Adipocyte (in vitro differentiated cells): ENCODE measurements at places on chromosomes 13 and 19.

GRCh38 chr19:23071147-23071511 lies 45.7 kb upstream of the ZNF730 start:
- DNase-seq, result peak; percentile 11

- peak; percentile 26 for DNase-seq
These were observed 26.3 kb downstream of the BCAT2 start for GRCh38 chr19:48784527-48784926.

GRCh38 chr19:1521636-1522035 lies 2.2 kb upstream of the PLK5 start:
- DNase-seq, result no peak

DNA sequence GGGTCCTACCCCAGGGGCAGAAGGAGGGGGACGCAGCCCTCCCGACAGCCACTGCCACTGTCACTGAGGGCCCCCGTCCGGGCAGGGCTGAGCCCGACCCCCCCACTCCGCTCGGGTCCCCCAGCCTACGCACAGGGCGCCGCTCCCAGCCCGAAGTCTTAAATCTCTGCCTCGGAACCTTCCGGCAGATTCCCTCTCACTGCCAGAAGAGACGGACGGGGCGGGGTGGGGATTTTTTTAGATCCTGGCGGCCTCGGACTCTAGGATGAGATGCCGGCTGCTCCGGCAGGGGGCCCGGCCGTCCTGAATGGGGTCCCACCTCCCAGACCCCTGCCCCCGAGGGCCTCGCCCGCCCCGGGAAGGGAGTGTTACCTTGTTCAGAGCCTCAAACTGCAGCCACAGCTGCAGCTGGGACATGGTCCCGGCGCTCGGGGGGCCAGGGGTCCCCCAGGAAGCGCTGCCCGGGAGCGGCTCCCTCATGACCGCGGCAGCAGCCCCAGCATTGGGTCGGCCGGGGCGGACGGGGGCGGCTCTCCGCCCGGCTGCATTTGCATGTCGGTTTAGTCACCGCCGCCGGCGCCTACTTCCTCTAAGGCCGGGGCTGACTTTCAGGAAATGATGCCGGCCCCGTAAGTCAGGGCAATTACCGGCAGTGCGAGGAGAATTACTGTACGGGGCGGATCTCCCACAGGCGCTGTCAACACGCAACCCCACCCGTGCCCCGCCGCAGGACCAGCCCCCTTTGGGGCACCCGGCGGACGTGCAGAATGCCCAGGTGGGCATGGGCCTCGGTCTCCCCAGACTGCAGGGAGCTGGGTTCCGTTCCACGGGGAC lies 28.1 kb downstream of the GPX4 start:
- peak; percentile 93 for DNase-seq

DNA sequence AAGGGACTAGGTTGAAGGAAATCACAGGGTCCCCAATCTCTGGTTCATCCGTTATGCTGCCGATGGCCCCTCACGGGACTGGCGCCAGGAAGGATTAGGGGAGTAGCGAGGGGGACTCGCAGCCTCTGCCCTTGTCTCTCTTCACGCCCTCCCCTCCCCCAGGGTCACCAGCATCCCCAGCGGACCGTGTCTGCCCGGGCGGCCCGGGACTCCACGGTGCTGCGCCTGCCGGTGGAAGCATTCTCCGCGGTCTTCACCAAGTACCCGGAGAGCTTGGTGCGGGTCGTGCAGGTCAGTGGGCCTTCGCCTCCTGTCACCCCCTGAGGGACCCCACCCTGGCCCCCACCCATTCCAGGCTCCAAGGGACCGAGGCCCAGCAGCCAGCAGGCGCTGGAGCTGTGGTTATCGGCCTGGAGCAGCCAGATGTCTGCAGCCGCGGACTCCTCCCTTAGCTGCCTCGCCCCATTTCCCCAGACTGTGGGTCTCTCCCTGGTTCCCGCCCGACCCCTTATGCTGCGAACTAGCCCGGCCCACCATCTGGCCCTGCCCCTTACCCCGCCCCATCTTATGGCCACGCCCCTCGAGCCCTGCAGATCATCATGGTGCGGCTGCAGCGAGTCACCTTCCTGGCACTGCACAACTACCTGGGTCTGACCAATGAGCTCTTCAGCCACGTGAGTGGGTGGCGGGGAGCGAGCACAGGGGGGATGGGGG lies 5.4 kb downstream of the PNPLA6 start:
- DNase-seq, result no peak

DNA sequence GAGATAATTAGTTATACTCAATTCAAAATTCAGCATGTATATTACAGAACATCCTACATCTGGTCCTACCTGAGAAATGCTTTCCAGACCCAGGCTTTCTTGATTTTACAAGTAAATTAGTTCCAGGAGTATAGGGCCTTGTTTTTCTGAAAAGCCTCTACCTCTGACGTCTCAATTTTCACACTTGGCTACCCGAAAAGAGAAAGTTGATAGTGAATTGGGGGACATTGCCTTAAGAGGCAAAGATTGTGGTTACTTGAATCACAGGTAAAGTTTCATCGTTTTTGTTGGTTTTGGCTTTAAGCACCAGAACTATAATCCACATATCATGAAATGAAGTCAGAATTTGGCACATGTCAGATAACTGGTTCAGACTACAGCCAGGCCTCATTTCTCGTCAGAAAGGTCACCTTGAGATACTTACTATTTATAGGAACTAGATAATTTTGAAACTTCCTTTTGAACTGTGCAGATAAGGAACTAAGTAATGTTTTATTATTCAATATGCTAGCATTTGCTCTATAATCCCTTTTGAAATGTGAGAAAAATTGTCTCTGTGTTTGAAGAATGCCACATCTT lies 30.8 kb downstream of the FAM124A start:
- no peak for DNase-seq

DNA sequence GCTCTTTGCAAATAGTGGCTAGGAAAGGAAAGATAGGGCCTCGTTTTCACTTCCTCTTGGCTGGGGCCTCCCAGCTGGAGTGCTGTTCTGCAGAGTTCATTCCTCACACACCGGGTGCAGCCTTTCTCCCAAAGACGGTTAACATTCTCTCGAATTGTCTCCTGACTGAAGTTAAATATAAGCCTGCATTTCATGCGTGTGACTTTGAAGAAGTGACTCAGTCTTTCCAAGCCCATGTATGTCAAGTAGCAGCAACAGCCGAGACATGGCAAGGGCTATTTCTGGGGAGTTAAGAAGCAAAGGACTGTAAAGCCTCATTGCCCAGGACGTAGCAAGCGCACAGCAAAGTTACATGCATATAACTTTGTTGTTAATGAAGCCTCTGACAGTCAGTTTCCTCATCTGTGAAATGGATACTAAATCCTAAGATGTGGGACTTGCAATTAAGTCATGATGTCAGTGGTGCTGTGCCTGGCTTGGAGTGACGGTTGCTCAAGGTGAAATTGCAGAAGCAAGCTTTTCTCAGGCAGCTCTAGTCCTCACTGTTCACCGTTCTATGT lies 502.4 kb downstream of the MYO16 start:
- DNase-seq, result peak; percentile 57

DNA sequence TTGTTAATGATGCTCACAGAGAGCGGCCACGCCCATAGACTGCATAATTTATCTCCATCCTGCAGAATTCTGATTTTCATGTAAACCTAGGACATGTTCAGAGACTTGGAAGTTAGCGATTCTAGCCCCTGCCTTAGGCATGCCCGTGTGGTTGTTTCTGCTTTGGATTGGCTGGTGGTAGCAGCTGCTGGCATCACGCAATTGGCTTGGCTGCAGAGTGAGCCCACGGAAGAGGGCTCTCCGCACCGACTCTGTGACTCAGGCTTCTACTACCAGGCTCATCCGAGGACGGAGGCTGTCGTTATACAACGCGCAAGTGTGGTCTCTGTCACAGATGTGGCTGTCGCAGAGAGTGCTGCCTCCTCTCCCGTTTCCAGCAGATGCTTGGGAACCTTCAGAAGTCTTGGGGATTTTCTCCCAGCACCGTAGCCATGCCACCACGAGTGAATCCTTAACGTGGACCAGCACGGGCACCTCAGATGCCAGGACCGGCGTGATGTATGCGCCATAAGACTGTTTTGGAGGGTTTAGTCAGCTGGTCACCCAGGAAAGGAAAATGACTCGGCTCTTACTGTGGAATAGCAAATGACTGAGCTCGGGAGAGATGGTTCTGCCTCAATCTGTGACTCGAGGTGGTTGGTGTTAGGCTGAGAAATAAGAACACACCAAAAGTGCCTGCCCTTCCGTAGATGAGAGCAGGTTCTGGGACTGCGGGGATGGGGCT lies 61.0 kb upstream of the F7 start:
- no peak for DNase-seq

GRCh38 chr13:106063591-106064313 lies 471.7 kb downstream of the EFNB2 start:
- DNase-seq, result peak; percentile 19

GRCh38 chr13:30776661-30777060 lies 41.3 kb downstream of the ALOX5AP start:
- no peak for DNase-seq

GRCh38 chr19:18322318-18322758 lies 538 bp downstream of the LSM4 start:
- DNase-seq, result peak; percentile 79

DNA sequence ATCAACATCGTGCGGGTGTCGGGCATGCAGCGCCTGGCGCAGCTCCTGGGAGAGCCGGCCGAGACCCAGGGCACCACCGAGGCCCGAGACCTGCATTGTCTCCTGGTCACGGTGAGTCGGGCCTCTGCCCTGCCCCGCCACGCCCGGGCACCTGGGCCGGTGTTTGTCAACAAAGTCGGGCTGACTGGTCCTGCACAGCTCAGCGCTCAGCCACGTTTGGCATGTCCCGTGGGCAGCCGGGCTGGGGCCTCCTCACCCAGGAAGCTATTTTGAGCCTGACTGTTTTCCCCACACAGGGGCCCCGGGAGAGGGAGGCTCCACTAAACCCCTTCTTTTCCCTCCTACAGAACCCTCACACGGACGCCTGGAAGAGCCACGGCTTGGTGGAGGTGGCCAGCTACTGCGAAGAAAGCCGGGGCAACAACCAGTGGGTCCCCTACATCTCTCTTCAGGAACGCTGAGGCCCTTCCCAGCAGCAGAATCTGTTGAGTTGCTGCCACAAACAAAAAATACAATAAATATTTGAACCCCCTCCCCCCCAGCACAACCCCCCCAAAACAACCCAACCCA lies 1.3 kb downstream of the GADD45B start:
- peak; percentile 72 for DNase-seq

GRCh38 chr13:114298866-114299265 lies 15.4 kb upstream of the CHAMP1 start:
- DNase-seq, result no peak

- DNase-seq, result no peak
These were observed 602.5 kb upstream of the ARGLU1 start for GRCh38 chr13:107170270-107170931.

- no peak for DNase-seq
These were observed 1985.7 kb upstream of the PRR20A start for GRCh38 chr13:55155046-55155445.

- DNase-seq, result no peak
These were observed 351.9 kb upstream of the MIR17HG start for GRCh38 chr13:90995614-90996013.

- no peak for DNase-seq
These were observed 76.2 kb upstream of the ARHGEF7 start for GRCh38 chr13:111038887-111039286.

DNA sequence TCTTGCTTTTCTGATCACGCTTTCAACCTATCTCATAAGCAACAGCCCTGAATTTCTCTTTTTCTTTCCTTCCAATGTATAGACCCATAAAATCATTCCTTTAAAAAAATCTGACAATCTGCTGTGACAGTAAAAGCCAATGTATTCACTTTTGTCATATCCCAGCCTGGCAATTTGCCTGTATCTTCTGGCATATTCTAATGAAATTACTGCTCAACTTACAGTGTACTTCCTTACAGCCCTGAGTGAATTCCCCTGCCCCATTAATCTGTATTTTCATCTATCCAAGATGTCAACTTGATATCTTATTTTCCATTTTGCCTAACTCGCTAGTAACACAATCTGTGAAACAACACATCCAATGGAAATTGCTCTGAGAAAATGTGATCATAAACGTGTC lies 18.0 kb upstream of the SERP2 start:
- no peak for DNase-seq

GRCh38 chr19:55838906-55839305 lies 2.6 kb downstream of the NLRP4 start:
- DNase-seq, result no peak

- no peak for DNase-seq
These were observed 473.0 kb upstream of the SLC10A2 start for GRCh38 chr13:103539265-103539664.

- no peak for DNase-seq
These were observed 46.4 kb downstream of the DLEU7 start for GRCh38 chr13:50797091-50797490.

DNA sequence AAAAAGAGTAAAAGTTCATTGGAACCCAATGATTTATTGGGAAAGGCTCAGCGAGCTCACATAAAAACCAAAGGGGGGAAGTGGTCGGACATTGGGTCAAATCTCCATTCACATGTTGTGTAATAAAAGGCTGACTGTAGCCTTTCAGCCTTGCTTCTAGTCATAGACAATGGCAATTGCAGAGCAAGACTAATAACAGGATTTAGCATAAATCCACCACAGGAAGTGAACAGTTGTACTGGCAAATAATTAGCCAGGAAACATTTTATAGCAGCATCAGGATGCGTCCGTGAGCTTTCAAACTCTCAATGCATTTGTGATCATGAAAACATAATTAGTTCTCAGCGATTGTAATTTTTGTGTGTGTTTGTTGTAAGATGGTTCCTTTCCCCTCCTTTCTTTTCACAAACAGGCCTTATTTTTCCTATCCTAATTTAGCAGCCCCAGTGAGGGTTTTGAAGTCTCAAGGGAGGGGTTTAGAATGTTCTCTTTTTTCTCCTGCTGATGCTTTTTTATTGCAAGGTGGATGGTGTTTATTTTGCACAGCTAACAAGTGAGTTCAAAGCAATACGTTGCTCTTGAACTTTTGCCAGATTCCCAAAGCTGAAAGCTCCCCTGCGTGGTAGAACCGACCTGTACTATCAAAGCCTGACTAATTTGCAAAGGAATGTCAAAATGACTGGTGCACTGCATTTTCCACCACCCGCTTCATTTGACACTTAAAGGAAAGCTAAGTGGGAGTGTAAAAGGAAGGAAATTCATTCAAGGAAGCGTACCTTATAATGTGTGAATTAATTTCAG lies 105.6 kb downstream of the SPRY2 start:
- DNase-seq, result no peak

DNA sequence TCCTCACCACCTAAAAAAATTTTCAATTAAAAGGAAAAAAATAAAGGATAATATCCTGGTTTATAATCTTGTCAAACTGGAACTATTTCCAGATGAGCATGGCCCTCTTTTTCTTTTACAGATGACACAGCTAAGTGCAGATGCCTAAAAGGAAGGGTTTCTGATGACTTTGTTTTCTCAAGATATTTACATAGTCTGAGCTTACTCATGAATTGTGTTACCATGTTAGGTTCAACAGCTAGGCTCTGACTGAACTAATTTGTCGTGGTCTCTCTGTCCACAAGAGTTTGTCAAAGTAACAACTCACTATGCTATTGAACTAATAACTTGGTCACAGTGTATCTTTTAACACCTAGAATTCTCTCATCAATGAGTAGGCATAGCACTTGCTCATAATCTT lies 780.8 kb downstream of the GPC5 start:
- no peak for DNase-seq
